ENCODE measurements at places on chromosomes 7 and 10.

DNA sequence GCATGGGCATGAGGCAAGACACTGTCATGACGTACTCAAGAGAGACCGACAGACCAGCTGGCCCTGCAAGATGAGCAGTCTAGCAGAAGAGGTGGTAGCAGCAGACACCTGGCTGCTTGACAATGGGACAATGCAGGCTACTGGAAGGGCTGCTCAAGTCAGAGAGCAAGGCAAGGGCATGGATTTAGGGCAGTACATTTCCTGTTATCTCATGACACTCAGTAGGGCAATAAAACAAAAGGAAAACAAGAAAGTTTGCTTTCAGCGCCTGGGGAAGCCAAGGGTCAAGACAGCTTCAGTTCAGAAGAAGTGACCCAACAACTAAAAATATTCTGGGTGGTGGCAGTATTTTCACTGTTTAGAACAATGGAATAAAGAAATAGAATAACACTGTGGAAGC is 331.8 kb upstream of the PHYHIPL start:
- no peak for DNase-seq

GRCh38 chr10:29033311-29033940 is 255.4 kb upstream of the LYZL1 start:
- no peak for DNase-seq

GRCh38 chr7:151600331-151600730 is 80.6 kb upstream of the RHEB start:
- no peak for DNase-seq

- no peak for DNase-seq
These were observed 324.1 kb downstream of the LRMDA start for GRCh38 chr10:75755528-75755927.

DNA sequence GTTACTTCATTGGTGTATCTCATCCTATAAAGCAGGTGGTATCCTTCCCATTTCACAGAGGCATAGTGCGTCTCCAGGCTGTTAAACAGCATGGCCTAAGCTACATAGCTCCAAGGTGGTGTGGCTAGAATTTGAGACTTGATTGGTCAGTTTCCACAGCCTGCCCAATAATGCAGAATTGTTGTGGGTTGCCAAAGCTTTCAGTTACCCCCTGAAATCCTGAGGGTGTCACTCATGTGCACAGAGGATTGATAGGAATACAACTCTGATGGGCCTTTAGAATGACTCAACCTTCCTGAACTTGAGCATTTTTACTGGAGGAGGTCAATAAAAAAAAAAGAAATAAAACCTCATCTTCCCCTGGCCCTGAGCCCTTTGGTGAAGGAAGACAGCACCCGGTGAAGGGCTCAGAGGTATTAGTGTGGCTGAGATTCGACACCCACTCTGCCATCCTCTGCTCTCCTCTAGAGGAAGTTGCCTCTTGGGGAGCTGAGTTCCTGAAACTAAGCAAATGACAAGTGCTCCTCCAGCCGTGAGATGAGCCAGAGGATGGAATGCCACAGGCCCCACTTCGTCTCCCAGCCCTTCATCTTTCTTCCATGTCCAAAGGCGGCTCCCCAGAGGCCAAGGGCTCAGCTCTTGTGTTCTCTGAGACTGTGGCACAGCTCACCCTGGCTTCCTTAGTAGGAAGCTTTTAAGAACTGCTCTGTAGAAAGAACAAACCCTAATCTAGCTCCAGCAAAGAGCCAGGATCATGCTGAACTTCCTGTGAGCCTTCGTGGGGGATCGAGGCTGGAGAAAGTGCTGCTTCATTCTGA is 1.0 kb downstream of the ACSL5 start:
- DNase-seq, result peak; percentile 45

DNA sequence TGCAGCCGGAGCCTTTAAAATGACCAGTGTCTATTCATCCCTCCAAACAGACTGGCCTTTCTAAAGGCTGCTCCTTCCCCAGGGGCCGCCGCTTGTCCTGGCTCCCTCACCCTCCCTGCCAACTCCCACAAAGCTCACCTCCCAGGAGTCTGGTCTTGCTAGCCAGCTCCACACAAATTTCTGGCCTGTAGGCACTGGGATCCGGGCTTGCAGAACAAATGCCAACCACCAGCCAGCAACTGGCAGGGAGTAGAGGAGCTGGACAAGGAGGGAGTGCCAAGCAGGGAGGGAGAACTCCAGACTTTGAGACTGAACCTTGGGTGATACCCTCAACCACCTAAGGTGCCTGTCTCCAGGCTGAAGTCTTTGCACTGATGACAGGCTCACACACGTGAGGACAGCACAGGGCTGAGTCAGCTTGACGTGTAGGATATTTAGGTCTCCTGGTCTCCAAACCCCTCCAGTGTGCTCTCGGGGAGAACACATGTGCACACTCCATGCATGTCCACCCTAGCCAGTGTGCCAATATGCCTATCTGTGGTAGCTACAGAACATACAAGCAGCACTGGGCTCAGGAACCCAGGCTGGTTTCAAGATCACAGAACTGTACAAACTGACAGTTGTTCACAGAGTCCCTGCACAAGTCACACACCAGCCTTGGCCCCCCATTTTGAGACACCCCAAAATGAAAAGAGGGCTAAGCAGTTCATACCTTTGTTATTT is 6.0 kb downstream of the PAX2 start:
- no peak for DNase-seq

Measured in naive thymus-derived CD8-positive, alpha-beta T cell (primary cell).